ENCODE measurements at places on chromosomes 5 and 9.
A peak's percentile ranks its signal among the peaks of the same experiment; 100 is the strongest.

- no peak for DNase-seq
Observed at GRCh38 chr9:132628746-132629145, 41.0 kb downstream of the DDX31 start.

GRCh38 chr9:93080406-93080805 lies 15.6 kb upstream of the CARD19 start:
- no peak for DNase-seq

GRCh38 chr9:83267741-83268140 lies 204.8 kb upstream of the RASEF start:
- no peak for DNase-seq

GRCh38 chr5:97478483-97478882 lies 295.4 kb upstream of the RIOK2 start:
- no peak for DNase-seq

- no peak for DNase-seq
Observed at GRCh38 chr9:136628268-136628667, 34.4 kb upstream of the EGFL7 start.

GRCh38 chr5:97525780-97526179 lies 342.7 kb upstream of the RIOK2 start:
- no peak for DNase-seq

DNA sequence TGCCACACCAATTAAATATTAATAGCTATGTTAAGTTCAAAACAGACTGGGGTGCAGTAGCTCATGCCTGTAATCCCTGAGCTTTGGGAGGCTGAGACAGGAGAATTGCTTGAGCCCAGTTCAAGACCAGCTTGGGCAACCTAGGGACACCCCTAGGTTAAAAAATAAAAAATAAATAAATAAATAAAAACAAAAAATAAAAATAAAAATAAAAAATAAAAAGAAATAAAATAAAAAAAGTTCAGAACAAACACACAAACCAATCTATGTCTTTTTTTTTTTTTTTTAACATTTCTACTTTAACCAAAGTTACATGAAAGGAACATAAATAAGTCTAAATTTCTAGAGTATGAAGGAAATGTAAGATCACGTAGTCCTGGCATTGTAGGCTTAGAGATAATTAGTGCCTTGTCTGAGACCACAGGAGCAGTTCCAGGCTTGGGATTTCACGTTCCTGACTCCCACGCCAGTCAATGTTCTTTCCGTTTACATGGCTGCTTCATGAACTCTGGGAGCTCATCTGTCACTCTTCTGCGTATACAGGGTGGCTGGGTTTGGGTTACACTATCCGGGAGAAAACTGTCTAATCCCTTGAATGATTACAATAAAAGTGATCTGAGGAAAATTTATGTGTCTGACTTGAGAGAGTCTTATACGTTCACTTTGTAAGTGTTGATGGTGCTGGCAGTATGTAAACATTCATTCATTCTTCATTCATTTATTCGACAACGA lies 85.2 kb downstream of the KIAA1958 start:
- DNase-seq, result no peak

- peak; percentile 26 for DNase-seq
Observed at GRCh38 chr5:155767470-155767869, 559.5 kb upstream of the SGCD start.

DNA sequence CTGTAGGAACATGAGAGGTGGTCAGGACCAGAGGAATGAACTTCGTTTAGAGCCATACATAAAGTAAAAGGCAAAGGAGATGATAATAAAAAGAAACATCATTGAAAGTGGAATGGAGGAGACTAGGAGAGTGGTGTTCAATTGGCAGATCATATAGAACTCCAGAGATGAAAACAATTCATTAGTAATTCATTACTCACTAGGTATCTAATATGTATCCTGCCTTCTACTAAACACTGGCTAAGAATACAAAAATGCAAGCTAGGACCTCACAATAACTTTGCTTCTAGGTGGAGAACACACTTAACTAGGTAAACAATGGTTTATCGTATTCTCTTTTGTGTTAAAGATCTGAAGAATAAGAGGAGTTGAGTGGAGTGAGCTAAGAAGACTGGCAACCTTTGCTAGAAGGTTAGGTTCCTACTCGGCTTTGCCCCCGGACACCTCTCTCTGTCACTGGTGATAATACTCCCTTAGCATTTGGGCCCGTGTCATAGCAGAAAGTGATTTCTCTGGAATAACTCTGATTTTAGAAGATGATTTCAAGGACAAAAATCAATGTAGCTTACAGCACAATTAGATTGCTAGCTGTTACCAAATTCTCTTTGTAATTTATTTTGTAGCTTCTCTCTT lies 88.6 kb upstream of the IFNE start:
- no peak for DNase-seq

DNA sequence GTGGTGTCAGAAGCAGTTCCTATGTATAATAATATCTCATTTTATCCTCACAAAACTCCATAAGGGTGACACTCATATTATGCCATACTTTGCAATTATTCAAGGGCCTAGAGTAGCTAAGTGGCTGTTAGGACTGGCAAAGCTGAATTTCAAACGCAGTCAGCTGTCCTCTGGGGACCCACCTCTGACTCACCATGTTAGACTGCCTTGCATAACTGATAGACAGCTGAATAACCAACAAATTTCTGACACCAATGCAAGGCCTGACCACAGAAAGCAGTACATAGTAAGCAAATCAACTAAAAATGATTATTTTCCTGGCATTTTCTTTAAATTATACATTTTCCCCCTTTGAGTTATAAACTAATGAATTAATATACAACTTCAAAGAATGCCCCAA lies 251.6 kb upstream of the PTGER4 start:
- DNase-seq, result peak; percentile 70

- no peak for DNase-seq
Observed at GRCh38 chr9:128374221-128374675, 3.1 kb downstream of the URM1 start.

DNA sequence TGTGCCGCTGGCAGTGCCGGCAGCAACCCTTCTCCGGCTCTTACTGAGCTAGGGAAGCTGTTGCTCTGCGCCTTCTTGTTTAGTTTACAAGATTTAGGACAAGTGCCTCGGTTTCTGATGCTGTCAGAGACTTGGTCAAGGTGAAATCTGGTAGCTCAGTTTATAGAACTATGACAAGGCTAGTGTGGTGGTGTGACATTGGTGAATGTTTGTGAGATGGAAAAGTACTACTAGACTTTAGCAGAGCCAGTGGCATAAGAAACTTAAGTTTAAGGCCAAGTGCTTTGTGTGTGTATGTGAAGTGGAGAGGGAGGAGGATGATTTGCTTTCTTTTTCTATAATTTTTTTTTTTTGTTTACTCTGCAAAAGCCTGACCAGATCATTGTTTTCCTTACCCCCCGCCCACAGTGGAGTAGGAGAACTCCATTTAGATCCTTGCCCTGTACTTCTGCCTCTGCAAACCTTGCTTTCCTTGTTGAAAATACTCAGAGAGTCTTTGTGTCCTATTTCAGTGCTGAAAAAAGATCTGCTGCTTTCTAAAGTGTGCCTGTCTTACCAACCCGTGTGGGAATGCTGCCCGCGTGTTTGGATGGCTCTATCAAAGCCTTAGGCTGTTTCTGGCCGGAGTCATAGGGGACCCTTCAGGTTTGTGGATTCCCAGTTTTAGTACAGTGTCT lies 75.9 kb downstream of the TRIO start:
- DNase-seq, result no peak

DNA sequence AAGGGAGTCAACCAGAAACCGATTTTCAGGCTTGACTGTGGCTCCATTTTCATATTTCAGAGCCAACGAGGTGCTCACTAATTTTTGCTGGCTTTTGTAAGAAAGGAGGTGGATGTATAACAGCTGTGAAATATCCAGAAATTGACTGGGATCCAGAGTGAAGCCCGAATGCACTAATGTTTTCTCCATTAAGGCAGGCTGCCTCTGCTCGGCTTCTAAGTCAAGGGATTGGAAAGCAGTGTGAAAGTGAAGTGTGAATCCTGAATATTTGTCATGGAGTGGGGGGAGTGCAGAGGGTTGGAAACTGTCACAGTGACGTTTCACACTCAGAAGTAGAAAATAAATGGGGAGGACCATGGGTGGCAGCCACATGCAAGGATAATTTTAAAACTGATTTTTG lies 237.4 kb downstream of the GOLPH3 start:
- no peak for DNase-seq

DNA sequence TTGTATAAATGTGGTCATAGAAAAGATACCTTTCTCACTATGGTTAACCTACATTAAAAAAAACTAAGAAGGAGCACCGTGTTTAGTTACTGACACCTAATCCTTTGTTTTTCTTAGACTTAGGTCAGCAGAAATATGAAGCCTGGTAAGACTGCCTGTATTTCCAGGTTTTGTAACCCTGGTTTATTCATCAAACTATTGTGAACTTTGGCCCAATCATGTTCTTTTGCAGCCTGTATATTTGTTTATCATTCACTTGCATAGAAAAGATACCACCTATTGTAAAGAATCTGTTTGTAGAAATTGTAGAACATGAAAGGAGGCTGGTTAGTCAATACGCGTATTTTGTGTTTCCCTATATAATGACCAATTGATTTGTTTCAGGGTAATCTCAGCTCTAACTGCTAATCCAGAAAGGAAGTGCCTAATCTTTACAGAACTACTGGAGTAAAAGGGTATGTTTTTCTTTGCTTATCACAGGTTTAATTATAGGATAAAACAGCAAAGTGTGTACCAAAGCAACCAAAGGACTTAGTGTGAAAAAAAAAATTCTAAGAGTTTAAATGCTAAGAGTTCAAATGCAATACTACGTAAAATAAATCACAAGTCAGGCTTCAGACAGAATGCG lies 103.6 kb downstream of the LURAP1L start:
- no peak for DNase-seq

DNA sequence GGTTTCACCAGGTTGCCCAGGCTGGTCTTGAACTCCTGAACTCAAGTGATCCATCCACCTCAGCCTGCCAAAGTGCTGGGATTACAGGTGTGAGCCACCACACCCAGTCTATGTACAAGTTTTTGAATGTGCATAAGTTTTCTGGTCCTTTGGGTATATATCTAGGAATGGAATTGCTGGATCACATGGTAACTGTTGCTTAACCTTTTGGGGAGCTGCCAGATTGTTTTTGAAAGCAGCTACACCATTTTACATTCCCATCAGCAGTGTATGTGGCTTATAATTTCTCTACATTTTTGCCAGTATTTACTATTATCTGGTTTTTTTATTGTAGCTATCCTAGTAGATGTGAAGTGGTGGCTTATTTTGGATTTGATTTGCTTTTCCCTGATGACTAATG lies 8.9 kb upstream of the LNPEP start:
- peak; percentile 24 for DNase-seq

GRCh38 chr5:138946831-138947560 lies 71.9 kb upstream of the LRRTM2 start:
- no peak for DNase-seq

- no peak for DNase-seq
Observed at GRCh38 chr5:15727375-15727774, 227.4 kb downstream of the FBXL7 start.

- no peak for DNase-seq
Observed at GRCh38 chr5:104018299-104018698, 455.7 kb upstream of the NUDT12 start.

Data from AG10803 (cell line).